ENCODE measurements at places on chromosomes 6 and 20.

DNA sequence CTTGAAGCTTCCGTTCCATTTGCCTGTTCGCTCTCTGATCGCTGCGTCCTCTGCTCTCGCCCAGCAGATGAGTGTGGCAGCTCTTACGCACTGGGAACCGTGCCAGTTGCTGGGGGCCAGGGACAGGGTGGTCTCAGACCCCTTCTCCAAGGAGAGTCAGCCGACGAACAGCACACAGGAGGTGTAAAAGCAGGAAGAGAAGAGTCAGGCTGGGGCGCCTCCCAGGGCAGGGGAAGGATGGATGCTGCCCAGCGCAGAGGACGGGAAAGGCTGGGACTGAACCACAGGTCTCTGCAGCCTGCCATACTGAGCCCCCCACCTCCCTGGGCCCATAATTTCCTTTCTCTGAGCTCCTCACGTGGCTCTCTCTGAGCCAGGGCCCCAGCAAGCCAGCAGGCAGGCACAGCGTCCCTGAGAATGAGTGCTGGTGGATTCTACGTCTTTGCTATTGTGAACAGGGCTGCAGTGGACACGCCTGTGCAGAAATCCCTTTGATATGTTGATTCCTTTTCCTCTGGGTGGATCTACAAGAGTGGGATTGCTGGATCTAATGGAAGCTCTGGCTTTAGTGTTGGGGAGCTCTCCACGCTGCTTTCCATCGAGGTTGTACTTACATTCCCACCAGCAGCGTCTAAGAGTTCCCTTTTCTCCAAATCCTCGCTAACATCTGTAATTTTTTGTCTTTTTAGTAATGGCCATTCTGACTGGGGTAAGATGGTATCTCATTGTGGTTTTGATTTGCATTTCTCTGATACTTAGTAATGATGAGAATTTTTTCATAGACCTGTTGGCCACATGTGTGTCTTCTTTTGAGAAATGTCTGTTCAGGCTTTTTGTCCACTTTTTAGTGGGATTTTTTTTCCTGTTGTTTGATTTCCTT is 104.1 kb downstream of the PSMB1 start:
- DNase-seq, result no peak

- no peak for DNase-seq
These were observed 225.9 kb downstream of the MAFB start for GRCh38 chr20:40463171-40463570.

GRCh38 chr20:11048739-11049138 is 374.9 kb upstream of the JAG1 start:
- DNase-seq, result no peak

GRCh38 chr6:40762981-40763380 is 175.8 kb upstream of the LRFN2 start:
- no peak for DNase-seq

GRCh38 chr20:57450419-57450818 is 59.2 kb downstream of the RBM38 start:
- no peak for DNase-seq

All from H9 (cell line).